ENCODE measurements at places on chromosomes 1 and 21.
A peak's percentile ranks its signal among the peaks of the same experiment; 100 is the strongest.

DNA sequence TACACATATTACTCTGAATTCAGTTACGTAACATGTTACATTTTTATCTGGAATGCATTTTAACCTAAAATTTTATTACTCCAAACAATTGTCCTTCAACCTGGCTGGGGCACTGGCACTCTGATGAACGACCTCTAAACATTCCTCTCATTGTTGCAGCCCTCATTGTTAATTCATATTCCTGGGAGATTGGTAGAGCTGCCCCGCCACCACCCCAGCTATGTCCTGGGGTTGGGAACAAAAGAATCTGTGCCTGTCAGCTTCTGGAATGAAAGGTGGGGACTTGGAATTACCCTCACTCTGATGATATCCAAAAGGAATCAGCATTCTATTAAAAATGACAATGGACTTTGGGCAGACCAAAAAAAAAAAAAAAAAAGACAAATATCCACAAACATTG is 38.0 kb upstream of the DESI2 start:
- no peak for DNase-seq

GRCh38 chr21:9008636-9009035 is 1512.7 kb upstream of the TPTE start:
- DNase-seq, result no peak

- no peak for DNase-seq
These were observed 51.3 kb downstream of the MAST2 start for GRCh38 chr1:45854724-45855123.

DNA sequence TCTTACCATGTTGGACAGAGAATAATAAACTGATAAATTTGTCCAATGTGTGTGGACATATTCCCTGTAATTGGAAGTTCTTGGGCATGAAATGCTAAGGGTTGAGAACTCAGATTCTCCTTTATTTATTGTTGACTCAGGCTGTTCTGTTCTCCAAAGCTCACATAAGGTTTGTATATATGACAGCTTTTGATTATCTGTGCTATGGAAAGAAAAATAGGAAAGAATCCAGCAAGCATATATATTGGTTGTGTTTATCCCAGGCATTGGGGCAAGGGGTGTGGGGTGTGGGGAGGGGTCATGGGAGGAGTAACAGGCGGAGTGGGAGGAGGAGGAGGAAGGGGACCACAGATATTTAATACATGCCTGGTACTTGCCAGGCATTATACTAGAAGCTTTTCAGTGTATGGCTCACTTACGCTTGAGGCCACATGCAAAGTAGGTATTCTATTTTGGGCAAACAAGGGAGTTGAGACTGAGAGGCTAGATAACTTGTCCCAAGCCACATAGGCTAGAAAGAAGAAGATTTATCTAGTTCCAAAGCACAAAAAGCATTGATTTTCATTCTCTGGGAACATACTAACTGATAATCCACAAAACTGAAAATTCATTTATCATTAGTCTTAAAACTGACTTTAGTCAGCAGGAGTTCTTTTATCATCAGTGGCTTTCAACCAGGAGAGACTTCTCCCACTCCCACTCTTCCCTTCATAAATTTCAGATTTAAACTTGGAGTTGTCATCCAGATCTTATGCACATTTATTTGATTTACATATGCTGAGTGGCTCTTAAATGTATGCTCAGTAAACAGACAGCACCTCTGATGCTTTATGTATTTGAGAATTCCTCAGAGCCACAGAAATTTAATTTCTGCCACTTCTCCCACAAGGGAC is 27.2 kb downstream of the NGF start:
- DNase-seq, result no peak

DNA sequence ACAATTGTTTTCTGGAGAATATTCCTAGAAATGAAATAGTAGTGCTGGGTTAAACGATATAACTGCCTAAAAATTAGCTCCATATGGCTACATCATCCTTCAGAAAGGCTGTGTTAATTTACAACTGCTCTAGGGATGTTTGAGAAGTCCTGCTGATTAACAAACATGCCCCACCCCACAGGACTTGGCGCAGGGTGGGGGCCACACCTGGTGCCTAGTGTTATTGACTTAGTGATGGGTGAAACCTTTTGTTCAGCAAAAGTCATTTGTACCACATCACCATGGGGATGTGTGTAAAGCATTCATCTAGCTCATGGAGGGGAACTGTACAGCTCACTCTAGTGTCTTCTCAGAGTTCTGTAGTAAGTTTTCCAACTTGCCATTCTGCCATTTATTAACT is 492.8 kb downstream of the CAMTA1 start:
- DNase-seq, result no peak

GRCh38 chr1:7474786-7475502 is 296.2 kb upstream of the VAMP3 start:
- no peak for DNase-seq

- DNase-seq, result no peak
These were observed 10.6 kb downstream of the THBS3 start for GRCh38 chr1:155196893-155197638.

- DNase-seq, result no peak
These were observed 210.3 kb downstream of the TOMM20 start for GRCh38 chr1:234918181-234918841.

DNA sequence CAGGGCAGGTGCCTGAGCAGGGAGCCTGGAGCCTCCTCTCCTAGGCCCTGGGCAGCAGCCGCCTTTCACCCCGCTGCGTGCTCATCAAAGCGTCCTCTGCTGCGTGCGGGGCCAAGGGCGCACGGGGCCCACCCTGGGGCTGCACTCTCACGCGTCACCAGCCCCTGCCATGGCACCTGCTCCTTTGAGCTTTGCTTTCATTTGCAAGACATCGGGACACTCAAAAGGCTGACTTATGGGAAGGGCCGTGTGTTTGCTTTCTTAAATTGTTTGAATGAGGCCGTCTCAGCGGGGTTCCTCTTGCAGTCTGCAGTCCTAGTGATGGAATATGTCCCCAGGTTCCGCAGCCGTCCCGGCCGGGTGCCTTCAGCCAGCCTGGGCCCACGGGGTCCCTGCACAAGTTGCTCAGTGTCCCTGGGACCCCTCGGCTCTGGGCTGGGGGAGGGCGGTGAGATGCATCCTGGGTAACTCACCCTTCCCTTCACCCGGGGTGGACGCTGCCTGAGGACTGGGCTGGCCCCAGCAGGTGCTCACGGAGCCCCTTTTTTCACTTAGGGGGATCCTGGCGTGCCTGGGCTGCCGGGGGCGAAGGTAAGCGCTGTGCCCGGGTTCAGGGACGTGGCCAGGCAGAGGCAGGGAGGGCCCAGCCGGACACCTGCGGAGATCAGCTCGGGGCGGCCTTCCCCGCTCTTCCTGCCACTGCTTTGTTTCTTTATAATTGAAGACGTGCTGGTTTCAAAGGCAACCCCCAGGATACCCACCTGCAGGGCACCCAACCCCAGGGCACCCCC is 53.1 kb downstream of the SLC19A1 start:
- no peak for DNase-seq

- no peak for DNase-seq
These were observed 24.9 kb downstream of the SYT11 start for GRCh38 chr1:155884031-155884960.

GRCh38 chr1:234734412-234734835 is 124.4 kb upstream of the IRF2BP2 start:
- DNase-seq, result no peak

- no peak for DNase-seq
These were observed 61.1 kb upstream of the LPGAT1 start for GRCh38 chr1:211891708-211892107.

GRCh38 chr1:66777831-66778230 is 23.2 kb downstream of the INSL5 start:
- no peak for DNase-seq

DNA sequence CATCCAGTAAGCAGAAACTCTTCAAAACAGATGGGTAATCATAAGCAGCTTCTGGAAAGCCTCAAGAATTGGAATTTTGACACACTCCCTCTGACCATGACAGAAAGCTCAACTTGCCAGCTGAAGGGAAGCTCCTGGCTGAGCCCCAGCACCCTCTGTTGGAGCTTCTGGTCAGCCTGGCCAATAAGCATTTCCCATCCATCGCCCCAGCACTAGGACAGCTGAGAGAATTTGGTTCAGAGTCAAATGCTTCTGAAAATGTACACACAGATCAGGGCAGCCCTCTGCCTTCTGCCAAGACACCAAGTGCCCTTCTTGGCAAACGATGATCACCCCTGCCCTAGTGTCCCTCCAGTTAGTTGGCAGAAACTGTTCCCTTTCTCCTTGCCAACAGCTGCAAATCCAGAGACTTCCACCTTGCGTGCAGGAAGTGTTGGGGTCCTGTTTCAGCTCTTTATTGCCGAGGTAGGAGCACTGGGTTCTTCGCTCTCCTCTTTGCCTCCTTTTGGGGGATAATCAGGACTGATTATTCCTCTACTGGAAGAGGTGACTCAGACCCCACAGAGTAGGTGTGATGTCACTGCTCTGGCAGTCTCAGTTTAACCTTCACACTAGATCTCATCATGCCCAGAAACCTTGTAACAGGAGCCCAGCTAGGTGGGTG is 11.9 kb downstream of the PIGV start:
- DNase-seq, result peak; percentile 33

- DNase-seq, result no peak
These were observed 37.8 kb downstream of the LRRC71 start for GRCh38 chr1:156958247-156958714.

DNA sequence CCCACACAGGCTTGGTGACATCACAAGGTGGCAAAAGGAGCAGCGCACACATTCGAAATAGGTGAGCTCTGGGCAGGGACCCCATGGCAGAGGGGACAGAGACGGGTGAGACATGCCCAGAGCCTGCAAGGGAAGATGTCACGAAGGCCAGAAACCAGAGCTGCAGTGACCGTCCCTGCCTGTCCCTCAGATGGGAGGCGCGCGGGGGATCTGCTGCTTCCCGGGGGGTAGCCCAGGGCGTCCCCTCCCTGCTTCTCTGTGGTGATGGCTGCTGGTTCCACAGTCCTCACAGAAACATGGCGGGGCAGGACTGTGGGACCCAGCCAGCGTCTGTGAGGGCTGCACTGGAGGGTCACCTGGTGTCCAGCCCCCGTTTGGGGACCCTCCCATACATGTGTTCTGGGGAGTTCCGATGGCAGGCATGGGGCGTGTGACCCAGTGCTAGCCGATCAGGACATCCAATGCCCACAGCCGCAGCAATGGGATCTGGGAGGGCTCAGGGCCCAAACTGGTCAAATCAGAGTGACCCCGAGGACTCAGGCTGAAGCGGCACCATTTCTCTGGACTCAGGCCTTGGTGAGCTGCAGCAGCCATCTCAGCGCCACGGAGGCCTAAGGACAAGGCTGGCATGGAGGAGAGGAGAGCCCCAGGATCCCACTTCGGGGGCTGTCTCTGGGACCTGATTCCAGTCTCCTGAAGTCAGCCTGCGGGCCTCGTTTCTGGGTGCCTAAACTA is 20.7 kb upstream of the SPSB1 start:
- no peak for DNase-seq

DNA sequence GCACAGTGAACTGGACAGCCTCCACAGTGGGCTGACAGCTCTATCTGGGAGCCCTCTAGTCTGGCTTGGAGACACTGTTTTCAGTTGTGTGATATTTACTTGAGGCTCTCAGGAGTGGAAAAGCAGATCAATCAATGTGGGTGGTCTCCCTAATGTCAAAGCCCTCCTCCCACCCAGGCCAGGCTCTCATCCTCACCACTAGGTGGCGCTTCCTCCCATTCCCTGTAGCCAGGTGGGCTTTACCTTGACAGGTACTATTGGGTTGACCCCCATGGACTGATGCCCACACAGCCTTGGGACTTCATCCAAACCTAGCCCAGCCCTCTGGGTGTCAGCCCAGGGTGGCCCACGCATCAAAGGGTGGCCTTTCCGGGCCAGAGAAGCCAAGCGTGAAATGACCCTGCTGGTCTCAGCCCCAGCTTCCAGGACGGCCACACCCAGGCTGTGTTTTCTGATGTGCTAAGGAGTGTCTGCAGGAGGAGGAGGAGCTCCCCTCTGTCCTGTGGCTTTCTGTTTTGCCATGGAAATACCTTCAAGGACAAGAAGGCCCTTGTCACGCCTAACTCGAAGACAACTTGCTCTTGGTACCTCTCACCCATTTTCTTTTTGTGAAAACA is 54.0 kb downstream of the CLIC6 start:
- peak; percentile 38 for DNase-seq

DNA sequence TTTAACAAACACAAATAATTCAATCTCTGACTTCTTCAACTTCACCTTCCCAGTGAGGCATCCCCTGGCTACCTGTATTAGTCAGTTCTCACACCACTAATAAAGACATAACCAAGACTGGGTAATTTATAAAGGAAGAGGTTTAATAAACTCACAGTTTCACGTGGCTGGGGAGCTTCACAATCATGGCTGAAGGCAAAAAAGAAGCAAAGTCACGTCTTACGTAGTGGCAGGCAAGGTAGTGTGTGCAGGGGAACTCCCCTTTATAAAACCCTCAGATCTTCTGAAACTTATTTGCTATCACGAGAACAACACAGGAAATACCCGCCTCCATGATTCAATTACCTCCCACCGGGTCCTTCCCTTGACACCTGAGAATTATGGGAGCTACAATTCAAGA is 478.5 kb downstream of the ADGRL2 start:
- no peak for DNase-seq

DNA sequence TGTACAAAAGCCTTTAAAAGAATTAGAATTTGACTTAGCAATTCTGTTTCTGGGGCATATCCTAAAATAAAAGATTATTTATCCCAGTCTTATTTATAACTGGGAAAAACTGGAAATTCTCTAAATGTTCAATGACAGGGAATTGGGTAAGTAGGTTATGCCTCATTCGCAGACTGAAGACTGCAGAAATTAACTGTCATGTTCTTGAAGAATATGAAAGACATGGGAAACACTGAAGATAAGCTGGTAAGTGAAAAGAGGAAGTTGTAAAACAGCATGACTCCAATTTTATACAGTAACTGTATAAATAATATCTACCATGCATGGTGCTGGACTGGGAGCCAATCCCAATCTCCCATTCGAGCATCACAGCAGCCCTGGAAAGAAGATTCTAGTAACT is 50.6 kb upstream of the SLC2A1 start:
- DNase-seq, result no peak

DNA sequence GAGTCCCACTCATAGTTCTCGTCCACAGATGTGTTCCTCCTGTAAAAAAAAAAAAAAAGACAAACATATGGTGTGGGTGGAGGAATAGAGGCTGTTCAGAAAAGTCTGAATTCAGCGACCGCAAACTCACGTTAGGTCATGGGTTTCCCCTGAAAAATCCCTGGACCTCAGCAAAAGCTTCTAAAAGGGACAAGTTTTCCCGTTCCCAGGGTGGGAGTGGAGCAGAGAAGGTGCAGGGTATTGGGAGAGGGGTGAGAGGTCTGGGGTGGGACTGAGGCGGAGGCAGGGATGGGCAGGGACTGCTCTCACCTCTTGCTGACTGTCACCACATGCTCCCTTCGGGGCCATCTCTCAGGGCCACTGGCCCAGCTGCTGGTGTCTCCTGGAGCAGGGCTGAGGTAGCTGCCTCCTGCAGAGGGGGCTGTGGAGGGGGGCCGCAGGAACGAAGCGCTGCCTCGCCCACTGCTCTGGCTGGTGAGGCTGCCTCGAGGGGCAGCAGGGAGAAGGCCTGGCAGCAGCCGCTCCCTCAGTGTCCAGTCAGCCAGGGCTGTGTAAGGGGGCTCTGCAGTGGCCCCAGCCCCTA is 2.6 kb upstream of the TAGLN2 start:
- no peak for DNase-seq

GRCh38 chr1:226606311-226607267 is 58.0 kb downstream of the STUM start:
- no peak for DNase-seq

GRCh38 chr1:185420588-185421081 is 103.6 kb upstream of the IVNS1ABP start:
- no peak for DNase-seq

- DNase-seq, result no peak
These were observed 25.1 kb downstream of the IRF2BP2 start for GRCh38 chr1:234584926-234585325.

- DNase-seq, result no peak
These were observed 20.7 kb upstream of the FOXE3 start for GRCh38 chr1:47395433-47395832.

All from stimulated activated CD4-positive, alpha-beta T cell treated with anti-CD3 and anti-CD28 coated beads, Interleukin-15, amount 100 ng/mL, for 24 hours (primary cell).